ENCODE measurements at places on chromosomes 3 and 15. TPM values are rescaled to one million over a fixed set of nuclear protein-coding genes. Genes with fewer than 3 reads are reported as not detected.
A peak's percentile ranks its signal among the peaks of the same experiment; 100 is the strongest.

GRCh38 chr3:10945683-10946287 is 46.8 kb upstream of the SLC6A1 start:
- peak; percentile 85 for DNase-seq

DNA sequence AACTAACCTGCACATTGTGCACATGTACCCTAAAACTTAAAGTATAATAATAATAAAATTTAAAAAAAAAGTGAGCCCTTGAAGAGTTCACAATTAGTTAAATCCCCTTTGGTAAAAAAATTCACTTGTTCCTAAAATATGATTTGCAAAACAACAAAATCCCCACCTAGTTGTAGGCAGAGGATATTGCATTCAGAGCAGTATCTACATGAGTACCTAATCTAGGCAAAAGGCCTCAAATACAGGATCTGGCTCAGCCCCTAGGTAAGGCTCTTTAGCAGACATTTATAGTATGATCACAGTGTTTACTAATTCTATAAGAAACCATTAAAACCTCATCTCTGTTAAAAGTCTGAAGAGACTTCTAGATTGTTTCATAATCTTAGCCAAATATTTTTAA is 89.3 kb upstream of the CCDC80 start:
- no peak for DNase-seq

DNA sequence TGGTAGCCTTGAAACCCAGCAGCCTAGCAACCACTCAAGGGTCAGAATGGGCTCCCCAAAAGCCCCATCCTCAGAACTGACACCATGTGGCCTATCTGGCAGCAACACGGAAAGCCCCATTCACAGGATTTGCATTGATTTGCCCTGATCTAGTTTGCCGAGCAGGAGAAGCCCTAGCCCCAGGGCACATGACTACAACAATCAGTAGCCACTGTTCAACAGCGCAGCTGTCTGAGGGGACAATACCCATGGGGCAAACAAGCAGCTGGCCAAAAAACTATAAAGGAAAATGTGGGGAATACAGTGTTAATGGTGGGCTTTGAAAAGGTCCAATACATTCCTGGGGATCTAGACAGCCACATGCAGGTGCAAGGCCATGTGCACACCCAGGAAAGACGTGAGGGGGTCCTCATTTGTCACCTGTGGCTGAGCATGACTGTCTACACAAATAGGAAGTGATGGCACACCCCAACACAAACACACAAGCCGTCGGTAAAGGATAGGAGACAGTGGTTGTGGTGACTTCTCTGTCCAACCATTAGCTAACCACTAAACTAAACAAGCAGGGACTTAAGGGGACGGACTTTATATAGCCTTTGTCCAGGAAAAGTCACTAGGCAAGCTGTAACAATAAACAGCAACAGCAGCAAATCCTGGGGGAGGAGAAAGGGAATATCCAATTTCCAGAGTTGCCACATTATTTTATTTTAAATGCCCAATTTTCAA is 113.7 kb downstream of the LRIG1 start:
- DNase-seq, result no peak

GRCh38 chr15:63473999-63474809 is 30.2 kb upstream of the USP3 start:
- DNase-seq, result no peak

DNA sequence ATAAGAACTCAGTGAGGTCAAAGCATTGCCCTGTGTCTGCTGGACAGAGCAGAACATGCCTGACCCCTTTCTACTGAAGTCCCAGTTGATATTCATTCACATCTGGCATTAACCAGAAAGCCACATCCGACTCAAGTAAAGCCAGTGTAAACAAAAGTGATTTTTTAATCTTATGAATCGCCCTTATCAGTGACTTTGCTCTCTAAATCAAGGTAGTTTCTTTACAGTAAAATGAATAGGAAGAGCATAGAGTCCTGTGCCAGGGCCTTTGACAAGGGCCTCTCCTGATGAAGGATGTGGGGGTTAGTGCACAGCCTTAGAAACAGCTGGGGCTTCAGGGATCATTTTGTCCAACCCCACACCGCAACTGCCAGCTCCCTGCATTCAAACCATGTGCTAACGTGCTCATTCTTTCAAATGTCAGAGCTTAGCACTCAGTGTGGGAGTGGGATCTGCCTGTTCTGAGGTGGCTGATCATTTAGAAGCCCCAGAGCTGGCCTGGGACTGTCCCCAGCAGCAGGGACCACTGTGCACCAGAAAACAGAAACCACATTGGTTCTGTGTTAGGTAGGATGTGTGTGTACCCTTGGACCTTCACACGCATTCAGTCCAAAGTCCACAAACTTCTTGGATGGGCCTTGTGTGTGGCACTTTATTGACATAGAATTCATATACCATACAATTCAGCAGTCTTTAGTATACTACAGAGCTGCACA is 55.3 kb downstream of the CCR4 start:
- DNase-seq, result no peak

GRCh38 chr15:38425269-38425668 is 28.7 kb upstream of the FAM98B start:
- no peak for DNase-seq

DNA sequence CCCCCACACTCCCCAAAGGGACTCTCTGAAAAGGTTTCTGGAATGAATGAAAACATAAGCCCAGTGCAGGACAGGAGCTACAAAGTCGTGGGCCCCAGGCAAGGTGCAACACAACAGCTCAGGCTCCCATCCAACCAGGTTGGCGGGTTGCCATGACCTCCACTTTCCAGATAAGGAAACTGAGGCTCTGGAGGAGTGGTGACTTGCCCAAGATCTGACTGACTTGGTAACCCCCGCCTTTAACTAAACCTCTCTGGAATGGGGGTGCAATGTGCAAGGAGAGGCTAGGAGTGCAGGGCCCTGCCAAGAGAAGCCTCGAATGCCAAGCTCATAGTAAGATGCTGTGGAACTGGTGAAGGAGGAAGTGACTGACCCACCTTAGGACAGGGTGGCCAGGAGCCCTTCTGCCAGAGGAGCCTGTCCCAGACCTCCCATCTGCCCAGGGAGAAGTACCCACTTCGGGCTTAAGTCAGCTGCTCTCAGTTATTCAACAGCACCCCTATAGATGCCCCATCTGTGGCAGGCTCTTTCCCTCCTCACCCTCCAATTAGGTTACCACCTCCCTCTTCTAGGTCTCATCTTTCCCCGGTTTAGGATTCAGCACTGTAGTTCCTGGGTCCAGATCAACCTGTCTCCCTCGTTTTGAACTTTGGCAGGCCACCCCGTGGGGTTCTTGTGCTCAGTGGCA is 553 bp upstream of the TNNC1 start:
- peak; percentile 70 for DNase-seq

- no peak for DNase-seq
Observed at GRCh38 chr3:2714834-2715233, 395.3 kb downstream of the IL5RA start.

DNA sequence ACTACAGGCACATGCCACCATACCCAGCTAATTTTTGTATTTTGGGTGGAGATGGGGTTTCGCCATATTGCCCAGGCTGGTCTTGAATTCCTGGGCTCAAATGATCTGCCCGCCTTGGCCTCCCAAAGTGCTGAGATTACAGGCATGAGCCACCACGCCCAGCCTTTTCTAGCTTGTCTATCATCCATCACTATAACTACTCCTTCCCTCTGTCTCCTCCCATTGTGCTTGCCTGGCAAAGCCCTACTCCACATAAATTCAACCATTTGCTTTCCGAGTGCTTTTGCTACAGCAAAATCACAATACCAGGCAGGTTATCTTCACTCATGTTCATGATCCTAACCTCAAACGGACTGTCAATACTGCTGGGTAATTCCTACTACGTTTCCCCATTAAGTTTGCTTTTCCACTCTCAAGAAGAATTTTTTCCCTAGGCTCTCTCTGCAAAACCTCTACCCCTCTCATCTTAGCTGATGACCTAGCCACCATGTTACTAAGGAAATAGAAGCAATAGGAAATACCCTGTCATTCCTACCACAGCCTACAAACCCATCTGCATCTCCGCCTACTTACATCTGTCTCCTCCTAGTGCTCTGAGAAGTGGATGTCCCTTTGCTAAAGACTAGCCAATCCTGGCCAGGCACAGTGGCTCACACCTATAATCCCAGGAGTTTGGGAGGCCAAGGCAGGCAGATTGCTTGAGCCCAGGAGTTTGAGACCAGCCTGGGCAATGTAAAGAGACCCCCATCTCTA is 64.5 kb downstream of the RBPMS2 start:
- no peak for DNase-seq

- DNase-seq, result no peak
Observed at GRCh38 chr3:183131186-183131725, 31.3 kb downstream of the LAMP3 start.

DNA sequence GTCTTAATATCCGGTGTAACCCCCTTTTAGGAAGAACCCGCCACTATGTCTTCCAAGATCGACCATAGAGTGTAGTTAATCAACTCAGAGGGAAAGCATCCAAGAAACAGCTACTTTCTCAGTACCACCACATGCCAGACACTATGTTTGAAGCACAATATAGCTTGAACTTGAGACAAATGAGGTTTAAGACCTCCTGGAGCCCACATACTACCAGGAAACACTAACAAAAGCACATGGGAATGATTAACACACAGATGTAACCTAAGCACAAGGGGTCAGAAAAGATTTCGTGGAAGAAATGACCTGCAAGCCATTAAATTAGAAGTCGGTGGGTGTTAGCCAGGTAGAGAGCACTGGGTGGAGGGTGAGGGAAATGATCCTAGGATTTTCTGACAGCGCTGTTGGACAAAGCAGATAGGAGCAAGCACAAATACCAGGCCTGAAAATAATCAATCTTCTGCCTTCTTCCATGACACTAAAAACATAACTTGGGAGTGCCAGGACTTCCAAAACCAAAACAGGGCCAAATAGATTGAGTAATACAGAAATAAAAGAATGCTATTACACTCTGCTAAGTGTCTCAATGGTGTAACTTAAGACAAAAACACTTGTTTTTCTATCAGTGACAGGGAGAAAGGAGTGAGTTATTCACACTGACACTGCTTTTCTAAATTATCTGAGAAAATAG is 213.7 kb downstream of the FOXP1 start:
- DNase-seq, result no peak

DNA sequence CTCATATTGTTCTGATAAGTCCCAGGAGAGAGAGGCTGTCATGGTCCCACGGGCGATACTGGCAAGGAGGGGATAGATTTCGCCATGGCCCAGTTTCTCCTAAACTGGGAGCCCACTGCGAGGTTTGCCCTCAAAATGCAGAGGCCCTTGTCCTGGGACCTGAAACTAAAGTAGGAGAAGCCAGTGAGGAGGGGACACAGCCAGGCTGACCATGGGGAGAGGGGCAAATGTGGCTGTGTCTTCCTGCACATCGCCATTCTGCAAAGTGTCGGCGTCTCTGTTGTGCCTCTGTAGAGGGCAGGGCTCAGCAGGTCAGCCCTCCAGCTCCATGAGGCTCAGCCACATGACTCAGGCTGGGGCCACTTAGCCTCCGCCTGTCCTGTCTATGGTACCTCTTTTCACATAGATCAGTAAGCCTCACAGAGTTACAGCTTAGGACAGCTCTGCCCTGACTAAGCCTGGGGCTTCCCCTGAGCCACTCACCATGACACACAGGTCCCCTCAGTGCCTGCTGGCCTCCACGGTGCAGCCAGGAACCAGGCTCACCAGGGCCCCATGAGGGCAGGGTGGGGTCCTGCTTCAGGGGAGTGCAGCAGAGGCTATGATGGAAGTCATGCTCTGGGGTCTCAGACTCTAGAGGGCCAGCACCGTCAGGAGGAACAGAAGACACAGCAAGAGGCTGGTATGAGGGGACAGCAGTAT is 28.6 kb upstream of the PLXNA1 start:
- DNase-seq, result no peak

GRCh38 chr3:38067508-38068233 is 28.7 kb downstream of the DLEC1 start:
- no peak for DNase-seq

- DNase-seq, result peak; percentile 87
Observed at GRCh38 chr3:42701371-42702065, 1.1 kb downstream of the HHATL start.

GRCh38 chr3:33314993-33315392 is 37.8 kb downstream of the FBXL2 start:
- DNase-seq, result no peak

- DNase-seq, result no peak
Observed at GRCh38 chr3:29475305-29475840, 194.5 kb downstream of the RBMS3 start.

DNA sequence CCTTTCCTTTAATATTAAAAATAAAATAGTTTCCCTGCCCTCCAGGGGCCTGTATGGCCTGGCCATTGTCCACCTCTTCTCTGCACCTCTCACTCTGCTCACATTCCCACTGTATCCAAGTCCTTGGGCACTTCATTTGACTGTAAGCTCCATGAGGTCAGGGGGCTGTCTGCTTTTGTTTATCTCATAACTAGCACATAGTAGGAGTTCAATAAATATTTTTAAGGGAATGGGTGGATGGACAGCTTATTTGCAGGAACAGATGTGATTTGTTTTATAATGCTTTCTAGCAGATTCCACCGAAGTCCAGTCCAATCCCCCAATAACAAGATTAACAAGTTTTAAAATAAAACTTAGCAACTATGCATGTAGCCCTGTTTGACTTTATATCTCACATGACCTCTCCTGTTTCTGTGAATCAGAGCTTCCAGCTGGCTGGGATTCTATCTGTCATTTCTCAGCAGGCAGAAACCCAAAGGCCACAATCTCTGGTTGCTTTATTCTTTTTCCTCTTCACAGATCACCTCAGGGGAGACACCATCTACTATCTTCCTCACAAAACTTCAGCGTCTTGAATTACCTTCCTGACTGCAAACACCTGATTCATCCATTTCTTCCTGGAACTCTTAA is 123.0 kb upstream of the NR2F2 start:
- no peak for DNase-seq

- no peak for DNase-seq
Observed at GRCh38 chr15:93045191-93045785, 43.7 kb downstream of the RGMA start.

- DNase-seq, result no peak
Observed at GRCh38 chr3:26089249-26089648, 299.4 kb downstream of the OXSM start.

GRCh38 chr3:88112289-88112688 is 37.5 kb upstream of the C3orf38 start:
- no peak for DNase-seq

Gene TTC21A
- 1.2 TPM for total RNA-seq

Gene MUC20
- 4.6 TPM for total RNA-seq

Gene SHF
- total RNA-seq, result 3.9 TPM

Gene NLGN1
- 8.0 TPM for total RNA-seq

Gene CLSTN2
- total RNA-seq, result 8.4 TPM

Gene BBX
- 37.7 TPM for total RNA-seq

Gene GHSR
- not detected for total RNA-seq

Gene CGNL1
- total RNA-seq, result 10.0 TPM

Gene CAPN7
- 28.2 TPM for total RNA-seq

Gene CPLX3
- 2.8 TPM for total RNA-seq

Gene CHRD
- total RNA-seq, result 8.7 TPM

Gene PPARG
- 25.7 TPM for total RNA-seq

Gene DPPA2
- total RNA-seq, result not detected

Gene FBN1
- 41.0 TPM for total RNA-seq

Gene GOLGA6L7
- not detected for total RNA-seq

Gene CCR9
- not detected for total RNA-seq

Gene FBXO40
- 182 TPM for total RNA-seq

Gene APBA2
- 2.0 TPM for total RNA-seq

Gene DUOXA2
- not detected for total RNA-seq

Measured in Right ventricle myocardium inferior (tissue), 1 donor.